Foreskin fibroblast (primary cell): ENCODE measurements at places on chromosomes 4 and X.

GRCh38 chr4:6658597-6659075 lies 18.2 kb downstream of the MRFAP1 start:
- peak; percentile 65 for DNase-seq

- DNase-seq: peak; percentile 35
These were observed 194.3 kb upstream of the PGRMC2 start for GRCh38 chr4:128481752-128482480.

DNA sequence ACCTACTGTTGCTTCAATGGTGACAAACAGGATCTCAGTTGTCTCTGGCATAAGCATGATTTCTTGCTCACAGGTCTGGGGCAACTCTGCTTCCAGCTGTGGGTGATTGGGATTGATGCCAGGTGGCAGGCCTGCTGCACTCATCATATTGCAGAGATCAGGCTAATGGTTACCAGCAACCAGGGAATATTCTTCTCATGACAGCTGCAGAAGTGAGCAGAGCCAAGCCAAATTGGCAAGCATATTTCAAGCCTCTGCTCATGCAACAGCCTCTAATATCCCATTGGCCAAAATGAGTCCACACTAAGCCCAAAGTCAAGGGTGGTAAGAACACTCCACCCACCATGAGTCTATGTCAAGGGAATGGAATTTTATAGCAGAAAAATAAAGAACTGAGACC lies 26.7 kb upstream of the TBC1D19 start:
- DNase-seq: peak; percentile 98

DNA sequence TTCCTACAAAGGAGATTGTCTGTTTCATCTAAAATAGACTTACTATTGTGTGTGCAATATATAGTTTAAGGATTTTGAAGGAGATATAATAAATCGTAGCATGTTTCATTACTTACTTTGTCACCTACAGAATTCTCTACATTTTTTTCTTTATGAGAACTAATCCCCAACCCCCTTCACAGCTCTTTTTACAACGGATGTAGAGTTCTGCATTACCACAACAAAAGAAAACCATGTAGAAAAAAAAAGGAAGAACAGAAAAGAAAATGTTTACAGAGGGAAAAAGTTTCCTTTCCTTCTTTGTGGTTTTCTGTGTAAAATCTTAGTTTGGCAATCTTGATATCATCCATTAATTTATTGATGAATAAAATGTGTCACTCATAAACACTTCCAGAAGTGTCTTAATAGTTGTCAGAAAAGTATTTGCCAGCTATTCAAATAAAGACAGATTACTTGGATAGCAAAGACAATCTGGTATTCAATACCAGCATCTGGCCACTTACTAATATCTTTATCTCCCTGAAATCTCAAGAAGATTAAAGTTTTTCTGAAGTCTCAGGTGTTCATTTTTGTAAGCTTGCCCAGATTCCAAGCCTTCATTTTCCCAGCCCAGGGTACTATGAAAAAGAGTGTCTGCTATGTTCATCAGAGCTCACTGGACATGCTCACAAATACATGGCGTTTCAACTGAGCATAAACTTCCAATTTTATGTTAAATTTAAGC lies 806.8 kb downstream of the PCDH19 start:
- no peak for DNase-seq

GRCh38 chrX:13433298-13433605 lies 113.4 kb upstream of the ATXN3L start:
- peak; percentile 67 for DNase-seq
